Esophagus muscularis mucosa (tissue), 4 donors: ENCODE measurements at places on chromosomes 1 and 21.

- DNase-seq: no peak
Observed at GRCh38 chr1:117579221-117579906, 26.5 kb upstream of the TENT5C start.

- DNase-seq: no peak
Observed at GRCh38 chr1:47508702-47509431, 71.0 kb downstream of the FOXD2 start.

GRCh38 chr1:91501523-91501851, 836 bp downstream of the CDC7 start:
- DNase-seq: no peak

DNA sequence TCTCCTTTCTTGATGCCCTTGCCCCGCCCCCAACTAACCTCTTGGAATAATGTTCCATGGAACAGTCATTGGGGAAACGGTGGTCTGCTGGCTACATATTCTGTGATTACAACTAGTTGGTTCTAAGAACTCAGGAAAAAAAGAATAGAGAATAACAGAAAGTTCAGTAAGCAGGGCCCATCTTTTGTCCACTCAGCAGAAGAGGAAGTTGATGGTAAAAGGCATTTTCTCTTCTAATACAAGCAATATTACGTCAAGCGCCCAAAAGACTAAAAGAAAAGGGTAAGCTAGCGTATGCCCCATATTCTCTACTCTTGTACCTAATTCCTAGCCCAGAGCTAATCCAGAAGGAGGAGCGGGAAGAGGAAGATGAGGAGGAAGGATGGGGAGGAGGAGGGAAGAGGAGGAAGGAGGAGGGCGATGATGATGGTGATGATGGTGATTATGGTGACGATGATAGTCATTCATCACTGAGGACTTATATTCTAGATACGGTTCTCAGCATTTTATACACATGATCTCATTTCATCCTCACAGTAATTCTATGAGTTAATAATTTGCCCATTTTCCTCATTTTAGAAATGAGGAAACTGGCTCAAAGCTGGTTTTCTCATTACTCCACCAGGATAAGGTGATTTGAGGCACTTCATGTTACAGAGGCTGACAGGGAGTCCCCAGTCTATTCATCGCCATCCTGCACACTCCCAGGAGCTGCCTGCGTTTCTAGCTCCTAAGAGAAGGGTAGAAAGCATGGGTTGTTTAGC, 76.6 kb upstream of the EFHD2 start:
- DNase-seq: no peak

DNA sequence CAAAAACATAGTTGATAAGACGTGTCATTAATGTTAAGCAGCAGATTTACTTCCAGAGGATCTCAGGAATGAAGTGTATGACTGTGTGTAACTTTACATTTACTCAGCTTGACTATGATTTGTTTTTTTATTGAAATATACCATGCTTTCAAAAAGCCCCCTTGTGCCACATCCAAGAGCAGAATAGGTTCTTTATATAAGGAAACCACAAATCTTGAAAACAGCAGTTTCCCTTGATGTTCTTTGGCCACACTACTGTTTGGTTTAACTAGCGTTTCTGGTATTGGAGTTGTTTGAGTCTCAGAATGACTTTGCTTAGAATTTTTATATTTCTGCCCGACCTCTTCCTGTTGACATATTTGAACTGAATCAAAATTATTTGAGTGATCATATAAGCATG, 25.0 kb downstream of the LRRC8C start:
- DNase-seq: no peak

DNA sequence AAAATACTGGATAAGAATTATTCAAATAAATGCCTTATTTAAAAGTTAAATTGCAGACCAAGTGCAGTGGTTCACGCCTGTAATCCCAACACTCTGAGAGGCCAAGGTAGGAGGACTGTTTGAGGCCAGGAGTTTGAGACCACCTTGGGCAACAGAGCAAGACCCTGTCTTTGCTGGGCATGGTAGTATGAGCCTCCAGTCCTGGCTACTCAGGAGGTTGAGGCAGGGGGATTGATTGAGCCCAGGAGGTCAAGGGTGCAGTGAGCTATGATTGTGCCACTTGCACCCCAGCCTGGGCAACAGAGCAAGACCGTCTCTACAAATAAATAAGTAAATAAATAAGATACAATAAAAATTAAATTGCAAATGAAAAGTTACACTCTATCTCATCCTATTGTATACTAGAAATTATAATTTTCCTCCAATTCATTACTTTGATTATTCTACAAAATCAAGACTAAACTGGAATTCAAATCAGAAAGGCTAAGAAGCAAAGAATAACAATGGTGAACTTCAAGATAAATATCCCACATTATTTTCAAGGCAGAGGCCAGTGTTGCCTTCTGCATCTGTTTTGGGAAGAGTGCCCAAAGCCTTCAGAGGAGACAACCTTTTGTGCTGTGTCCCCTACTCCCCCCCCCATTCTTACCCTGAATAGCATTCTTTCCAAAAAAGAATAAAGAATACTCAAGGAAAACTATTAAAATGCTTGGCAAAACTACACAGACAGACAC, 73.3 kb upstream of the IRF2BP2 start:
- peak; percentile 50 for DNase-seq

GRCh38 chr1:223654083-223654482, 11.4 kb downstream of the CAPN8 start:
- no peak for DNase-seq

- DNase-seq: no peak
Observed at GRCh38 chr1:62794053-62794452, 10.1 kb downstream of the ATG4C start.

GRCh38 chr1:222798116-222798515, 16.7 kb upstream of the DISP1 start:
- no peak for DNase-seq

DNA sequence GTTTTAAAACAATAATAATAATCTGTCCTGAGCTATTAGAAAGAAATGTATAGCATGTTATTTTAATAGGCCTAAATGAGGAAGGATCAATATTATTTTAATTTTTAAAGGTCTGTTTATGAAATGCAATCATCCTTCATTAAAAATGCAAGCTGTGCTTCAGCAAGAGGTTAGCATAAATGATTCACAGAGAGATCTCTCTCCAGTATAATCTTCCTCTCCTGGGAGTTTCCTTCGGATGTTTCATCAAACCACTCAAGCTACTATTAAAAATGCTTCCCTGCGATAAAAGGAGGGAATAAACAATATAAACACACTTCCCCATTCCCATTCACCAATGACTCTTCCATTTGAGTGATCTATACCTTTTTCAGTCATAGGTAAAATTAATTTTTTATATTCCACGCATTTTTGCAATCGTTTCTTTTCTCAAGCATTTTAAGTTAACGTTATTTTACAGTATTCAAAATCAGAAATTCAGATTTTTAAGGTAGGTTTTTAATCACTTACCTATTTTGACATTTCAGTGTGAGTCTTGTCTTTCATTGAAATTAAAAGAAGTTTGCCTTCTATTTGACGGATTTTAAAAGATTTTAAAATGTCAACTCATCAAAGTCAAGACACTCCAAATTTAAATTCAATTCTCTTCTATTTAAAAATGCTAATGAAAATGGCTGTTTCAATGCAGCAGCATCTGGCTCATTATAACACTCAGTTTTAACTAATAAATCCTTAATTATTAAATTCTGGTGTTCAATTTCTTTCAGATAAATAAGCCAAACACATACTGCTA, 64.3 kb downstream of the RERE start:
- no peak for DNase-seq

- no peak for DNase-seq
Observed at GRCh38 chr1:72498371-72498770, 216.0 kb upstream of the NEGR1 start.

GRCh38 chr1:40762144-40762923, 21.3 kb upstream of the KCNQ4 start:
- DNase-seq: no peak

DNA sequence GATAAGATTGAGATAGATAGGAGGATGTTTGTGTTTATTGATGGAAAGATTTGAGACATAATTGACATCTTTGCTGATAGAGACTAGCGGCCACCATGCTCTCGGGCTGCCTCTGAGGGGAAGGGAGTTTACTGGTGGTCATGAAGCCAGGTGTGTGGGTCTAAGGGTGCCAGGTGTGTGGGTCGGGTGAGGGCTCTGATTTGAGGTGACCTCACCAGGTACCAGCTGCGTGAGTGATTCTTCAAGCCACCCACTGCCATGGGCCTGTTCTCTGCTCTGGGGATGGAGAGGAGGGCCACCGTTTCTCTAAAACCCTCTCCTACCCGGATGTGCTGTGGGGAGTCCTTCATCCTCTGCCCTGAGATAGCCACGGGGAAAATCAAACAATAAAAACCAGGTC, 3.2 kb downstream of the UBASH3A start:
- DNase-seq: no peak

GRCh38 chr21:20443558-20444155, 554.6 kb upstream of the NCAM2 start:
- no peak for DNase-seq

- no peak for DNase-seq
Observed at GRCh38 chr1:72122099-72122880, 160.0 kb downstream of the NEGR1 start.

- no peak for DNase-seq
Observed at GRCh38 chr1:226886122-226886901, 15.9 kb downstream of the PSEN2 start.

DNA sequence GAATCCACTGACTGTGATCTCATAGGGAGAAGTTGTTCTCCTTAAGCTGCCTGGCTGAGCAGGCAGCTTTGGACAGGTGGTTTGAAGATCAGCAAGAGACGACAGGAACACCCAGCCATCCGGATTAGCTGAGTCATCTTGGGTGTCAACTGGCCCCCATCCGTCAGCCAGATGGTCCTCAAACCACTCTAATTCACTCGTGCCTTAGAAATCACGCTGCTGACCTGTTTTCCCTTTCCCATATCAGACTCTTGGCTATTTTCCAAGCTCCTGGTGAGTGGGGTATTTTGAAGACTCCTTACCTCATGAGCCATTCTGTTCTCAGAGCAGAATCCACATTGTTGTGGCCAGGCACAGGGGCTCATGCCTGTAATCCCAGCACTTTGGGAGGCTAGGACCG, 149.1 kb upstream of the L1TD1 start:
- no peak for DNase-seq

- DNase-seq: no peak
Observed at GRCh38 chr1:106969731-106970130, 86.7 kb upstream of the PRMT6 start.

DNA sequence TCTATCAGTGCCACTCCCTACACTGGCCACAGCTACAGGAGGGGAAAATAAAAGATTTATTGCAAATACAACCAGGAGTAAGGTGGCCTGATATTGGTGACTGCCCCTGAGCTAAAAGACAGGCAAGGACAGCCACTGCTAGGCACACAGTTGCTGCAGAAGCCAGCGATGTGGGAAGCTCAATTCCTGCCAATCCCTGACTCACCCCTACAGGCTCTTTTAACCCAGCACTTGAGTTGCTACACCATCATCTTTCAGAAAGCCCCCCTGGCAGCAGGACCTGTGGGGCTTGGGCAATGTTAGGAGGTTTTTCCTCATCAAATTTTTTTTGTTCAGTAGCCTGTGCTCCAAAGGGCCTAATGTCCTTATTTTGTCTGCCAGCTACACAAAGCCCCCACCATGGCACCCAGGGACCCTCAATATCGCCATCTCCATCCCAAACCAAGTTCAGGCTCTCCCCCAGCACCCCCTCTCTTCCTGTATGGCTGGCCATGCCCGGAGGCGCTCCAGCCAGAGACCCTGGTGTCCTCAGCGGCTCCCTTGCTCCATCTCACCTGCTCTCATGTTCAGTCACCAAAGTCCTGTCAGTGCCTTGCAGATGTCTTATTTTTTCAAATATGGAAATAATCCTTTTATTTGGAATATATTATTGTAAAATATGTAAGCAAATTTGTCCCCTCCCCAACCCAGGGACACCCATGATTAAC, 13.4 kb downstream of the CLEC20A start:
- DNase-seq: no peak

GRCh38 chr1:48109390-48110013, 112.3 kb upstream of the TRABD2B start:
- DNase-seq: no peak

GRCh38 chr1:94643819-94644218, 102.3 kb upstream of the F3 start:
- DNase-seq: no peak

DNA sequence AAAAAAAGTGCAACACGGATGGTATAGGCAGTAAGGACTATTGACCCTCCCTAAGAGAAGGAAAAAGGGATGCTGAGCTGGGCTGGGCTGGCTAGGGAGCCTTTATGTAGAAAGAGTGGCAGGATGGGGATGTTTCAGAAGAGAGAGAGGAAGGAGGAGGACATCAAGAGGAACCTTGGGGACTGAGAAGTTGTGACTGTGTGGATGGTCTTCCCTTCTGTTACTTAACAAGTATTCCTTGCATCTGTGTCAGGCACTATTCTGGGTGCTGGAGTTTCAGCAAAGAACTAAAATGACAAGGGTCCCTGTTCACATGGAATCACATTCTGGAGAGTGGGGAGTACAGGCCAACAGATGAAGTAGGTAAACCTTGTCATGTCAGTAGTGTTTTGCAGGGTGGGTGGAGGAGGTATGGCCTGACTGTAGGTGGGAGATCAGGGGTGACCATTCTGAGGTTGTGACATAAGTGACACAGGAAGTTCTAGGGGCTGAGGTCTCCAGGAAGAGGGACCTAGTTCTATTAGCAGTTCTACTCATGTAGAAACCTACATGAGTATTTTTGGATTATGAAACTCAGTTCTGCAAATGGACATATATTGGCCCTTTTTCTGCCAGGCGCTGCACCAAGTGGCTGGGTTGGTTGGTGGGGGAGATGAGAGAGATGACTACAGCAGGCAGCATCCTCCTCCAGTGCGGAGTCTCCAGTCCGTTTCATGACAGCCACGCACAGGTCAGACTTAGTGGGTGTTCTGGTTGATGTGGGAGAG, 53.8 kb downstream of the PRDM2 start:
- DNase-seq: peak; percentile 87

DNA sequence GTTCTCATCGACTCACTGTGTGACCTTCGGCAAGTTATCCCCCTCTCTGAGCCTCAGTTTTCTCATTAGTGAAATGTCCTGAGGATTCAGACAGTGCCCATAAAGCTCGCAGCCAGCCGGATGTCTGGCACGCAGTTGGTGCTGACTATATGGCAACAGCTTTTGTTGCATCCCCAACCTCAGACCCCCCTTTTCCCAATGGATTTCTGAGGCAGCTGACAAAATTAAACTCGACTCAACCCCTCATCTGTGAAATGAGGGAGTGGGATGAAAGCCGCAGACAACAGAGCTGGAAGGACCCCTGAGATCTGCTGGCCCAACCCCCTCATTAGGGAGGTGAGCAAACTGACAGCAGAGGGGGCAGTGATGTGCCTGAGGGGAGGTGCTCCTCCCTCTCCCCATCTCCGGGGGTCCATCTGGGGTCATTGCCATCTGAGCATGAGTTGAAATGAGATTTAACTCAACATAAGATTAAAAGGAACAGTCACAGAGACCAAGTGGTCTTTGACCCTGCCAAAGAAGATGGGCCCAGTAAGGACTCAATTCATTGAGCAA, 40.4 kb downstream of the NKAIN1 start:
- DNase-seq: no peak

GRCh38 chr1:43044572-43045361, 86.1 kb upstream of the SLC2A1 start:
- no peak for DNase-seq

- no peak for DNase-seq
Observed at GRCh38 chr1:56092684-56093570, 486.4 kb downstream of the PLPP3 start.

- no peak for DNase-seq
Observed at GRCh38 chr1:228108742-228109072, 392 bp downstream of the MRPL55 start.
